ENCODE measurements at places on chromosomes 13 and 19.

DNA sequence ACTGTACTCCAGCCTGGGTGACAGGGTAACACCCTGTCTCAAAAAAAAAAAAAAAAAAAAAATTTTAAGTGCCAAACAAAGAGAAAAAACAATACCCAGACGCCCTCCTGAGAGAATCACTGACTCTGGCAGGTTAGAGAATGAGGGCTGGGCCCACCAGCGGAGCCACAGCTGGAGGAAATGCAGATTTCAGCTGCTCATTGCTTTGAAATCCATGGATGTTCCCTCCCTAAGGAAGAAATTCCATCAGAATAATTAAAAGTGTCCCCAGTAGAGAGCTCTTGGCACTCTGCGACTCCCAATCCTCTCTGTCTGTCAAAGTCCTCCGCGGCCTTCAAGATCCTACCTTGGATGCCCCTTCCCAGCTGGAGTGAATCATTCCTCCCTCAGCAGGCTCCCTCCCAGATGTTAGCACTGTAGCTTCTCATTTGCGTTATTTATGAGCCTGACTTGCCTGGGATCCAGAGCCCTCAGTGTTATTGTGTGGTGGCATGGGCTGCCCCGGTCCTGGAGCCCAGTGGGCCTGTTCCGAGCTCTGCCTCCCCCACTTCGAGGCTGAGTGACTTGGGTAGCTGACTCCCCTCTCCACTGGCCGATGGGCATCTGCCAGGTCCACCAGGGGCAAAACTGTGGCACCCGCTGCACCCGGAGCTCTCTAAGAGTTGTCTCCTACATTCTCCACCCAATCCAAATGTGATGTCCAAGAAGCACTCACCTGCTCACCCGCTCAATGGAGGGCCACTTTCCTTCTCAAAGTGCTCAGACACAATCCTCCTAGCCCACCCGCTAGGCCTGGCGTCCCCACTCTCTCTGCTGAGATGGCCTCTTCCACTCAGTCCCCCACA is 47.0 kb downstream of the SERP2 start:
- DNase-seq: no peak

DNA sequence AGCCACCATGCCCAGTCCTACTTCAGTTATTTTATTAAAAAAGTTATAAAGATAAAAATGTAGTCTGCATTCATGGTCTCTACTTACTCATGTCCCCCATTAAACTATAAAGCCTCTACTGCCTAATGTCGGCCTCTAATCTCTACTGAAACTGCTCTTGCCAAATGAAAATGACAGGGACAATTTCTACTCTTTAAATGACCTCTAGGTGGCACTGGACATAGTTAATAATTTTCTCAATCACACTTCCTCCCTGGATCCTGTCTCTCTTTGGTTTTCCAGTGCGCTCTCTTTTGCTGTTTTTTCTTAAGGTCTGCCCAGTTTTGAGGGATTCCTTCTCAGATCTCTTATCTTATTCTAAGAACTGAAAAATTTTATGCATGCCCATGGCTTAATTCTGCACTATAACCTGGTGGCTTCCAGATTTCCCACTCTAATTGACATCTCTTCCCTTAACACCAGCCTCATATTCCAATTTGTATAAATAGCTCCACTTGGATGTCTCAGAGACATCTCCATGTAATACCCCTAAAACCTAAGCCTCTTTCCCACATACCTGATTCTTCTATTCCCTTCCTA is 54.3 kb downstream of the MTMR6 start:
- DNase-seq: peak; percentile 3

DNA sequence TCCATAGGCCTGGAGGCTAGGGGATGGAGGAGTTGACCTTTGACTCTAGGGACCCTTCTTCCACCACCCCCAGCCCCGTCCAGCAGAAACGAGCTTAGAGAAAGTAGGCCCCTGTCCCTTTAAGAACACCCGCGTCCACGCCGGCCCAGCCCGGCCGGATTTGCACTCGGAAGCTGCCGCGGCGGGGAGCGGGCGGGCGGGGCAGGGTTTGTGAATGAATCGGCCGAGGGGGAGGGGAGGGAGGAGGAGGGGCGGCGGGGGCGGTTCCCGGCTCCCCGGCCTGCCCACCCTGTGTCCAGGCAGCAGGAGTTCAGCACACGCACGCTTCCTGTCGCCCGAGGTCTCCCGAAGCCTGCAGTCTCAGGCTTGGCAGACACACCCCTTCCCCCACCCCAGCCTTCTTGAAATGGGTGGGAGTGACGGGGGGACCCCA is 1.5 kb downstream of the UNC13A start:
- no peak for DNase-seq

DNA sequence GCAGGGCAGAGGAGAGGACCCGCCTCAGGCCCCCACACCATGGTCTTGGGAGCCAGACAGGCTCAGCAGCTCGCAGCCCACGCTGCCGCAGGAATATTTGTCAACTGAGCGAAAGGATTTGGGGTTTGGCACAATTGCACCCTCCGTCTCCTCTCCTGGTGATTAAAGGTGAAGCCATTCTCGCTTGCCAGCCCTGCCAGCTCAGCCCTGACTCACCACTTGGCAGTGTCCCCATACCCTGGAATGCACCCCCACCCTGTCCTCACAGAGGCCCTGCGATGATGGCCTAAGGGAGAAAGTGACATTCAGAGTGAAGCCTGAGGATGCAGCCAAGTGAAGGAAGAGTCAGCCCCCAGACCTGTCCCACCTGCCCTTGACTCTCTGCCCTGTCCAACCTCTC is 18.8 kb downstream of the CYTH2 start:
- no peak for DNase-seq

DNA sequence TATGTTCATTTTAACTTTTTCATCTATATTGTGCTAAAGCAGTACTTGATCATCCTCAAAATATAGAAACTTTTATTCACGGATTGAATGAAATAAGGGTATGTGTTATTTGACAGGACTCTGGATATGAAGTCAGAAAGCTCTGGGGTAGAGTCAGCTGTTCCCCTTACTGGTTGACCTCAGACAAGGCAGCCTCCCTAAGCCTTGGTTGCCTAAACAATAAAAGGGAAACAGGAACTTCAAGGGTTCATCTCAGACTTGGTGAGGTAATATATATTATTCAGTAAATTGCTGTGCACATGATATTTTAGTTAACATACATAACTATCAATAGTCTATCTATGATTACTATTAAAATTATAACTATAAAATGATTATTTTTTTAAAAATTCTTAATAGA is 13.6 kb downstream of the POLR1D start:
- DNase-seq: no peak

GRCh38 chr19:11856596-11857250 is 8.2 kb downstream of the ZNF439 start:
- DNase-seq: no peak

DNA sequence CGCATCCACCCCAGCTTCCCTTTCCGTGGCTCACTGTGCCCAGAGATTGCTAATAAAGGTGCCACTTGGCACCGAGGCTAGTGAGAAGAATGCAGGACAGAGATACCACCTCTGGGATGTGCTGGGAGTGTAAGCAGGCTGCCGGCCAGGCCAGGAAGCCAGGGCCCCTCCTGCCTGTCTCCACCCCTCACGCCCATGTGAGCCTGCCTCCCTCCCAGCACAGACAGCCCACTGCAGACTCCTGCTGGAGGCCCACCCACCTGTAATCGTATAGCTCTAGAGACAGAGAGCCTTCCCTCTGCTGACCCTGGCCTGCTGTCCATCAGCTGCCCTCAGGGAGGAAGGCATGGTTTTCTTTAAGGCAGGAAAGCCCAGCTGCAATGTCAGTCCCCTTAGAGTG is 13.9 kb downstream of the VSTM2B start:
- no peak for DNase-seq

GRCh38 chr19:18245297-18245696 is 19.1 kb upstream of the PDE4C start:
- no peak for DNase-seq

- no peak for DNase-seq
These were observed 154.2 kb downstream of the SLC7A1 start for GRCh38 chr13:29441306-29441705.

GRCh38 chr13:113728571-113729054 is 30.4 kb upstream of the TMEM255B start:
- DNase-seq: no peak

DNA sequence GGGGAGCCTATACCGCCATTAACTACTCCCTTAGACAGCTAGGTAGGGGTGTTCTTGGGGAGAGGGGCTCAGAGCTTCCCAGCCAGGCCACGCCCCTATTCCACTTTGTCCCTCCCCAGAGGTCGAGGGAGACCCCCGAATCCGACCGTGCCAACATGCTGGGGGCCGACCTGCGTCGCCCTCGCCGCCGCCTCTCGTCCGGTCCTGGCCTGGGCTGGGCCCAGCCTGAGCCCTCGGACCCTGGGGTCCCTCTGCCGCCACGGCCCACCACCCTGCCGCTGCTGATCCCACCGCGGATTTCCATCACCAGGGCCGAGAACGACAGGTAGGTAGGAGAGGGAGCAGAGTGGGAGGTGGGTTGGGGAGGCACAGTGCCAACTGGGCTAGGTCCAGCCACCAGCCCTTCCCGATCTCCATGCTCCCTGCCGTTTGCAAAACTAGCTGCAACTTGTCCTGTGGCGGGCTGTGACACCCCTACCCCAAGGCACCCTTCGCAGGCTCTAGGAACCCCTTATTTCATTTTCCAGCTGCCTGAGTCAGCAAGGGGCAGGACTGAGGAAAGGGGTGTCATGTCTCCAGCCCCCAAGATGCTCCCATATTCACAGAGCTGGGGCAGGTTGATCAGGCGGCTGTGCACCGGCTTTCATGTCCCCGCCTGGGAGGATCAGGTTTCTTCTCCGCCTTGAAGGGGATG is 2.6 kb upstream of the PDE4A start:
- no peak for DNase-seq

DNA sequence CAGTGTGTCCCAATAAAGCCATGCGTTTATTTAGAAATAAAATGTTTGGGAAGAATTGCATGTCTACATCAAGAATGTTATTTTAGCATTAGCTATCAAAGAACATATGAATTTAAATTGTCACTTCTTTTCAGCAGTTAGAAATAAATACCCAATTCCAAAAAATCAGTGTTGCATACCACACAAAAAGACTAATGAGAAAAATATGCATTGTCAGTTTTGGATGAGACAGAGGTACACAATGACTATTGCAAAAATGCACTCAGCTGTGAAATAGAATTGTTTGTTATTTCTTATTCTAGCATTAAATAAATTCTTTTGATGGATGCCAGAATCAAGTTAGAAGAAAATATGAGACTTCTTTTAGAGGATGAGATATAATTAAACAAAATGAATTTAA is 833.9 kb downstream of the SLITRK1 start:
- no peak for DNase-seq

GRCh38 chr13:34357435-34358232 is 539.7 kb downstream of the RFC3 start:
- DNase-seq: peak; percentile 66

DNA sequence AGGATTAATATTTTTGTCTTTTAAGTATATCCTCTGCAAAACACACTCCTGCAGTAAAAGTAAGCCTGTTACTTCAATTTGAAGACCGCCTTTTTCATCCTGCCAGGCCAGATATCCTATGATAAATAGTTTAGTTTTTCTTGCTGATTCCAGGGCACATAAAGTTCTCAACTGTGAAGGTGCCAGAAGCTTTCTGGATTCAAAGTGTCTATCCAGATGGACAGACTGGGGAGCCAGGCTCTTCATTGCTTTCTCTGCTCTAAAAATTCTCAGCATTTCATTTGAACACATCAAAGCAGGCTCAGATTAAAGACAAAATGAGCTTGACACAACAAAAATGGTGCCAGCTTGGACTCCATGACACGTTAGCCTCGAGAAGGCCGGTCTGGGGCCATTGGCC is 53.6 kb upstream of the UBL3 start:
- no peak for DNase-seq

DNA sequence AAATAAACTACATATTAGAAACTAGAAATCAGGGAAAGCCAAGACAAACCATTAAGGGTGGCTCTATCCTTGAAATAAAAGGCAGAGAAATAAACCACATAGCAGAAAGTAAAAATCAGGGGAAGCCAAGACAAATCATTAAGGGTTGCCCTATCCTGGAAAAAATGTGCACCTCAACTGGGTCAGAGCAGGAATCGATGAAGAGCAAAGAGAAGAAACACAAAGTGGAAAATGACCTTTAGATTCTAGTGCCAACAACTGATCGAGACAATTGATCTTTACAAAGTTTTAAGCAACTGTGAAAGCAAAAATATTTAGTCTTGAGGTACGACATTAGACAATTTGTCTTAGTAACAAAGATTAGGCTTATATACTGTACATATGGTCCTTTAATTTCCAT is 26.6 kb downstream of the KLF12 start:
- no peak for DNase-seq

DNA sequence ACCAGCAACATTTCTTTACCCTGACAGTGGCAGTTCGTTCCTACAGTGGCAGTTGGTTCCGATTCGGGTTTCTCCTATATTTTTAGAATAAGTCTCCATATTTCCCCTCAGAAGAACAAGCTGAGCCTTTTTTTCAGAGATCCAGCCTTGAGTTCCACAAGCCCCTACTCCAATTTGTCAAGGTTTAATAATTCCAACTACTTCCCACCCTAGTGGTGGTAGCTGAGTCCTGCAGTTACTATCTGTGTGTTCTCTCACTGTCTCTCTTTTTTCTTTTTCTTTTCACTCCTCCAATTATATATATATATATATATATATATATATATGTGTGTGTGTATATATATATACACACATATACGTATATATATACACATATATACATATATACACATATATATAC is 1347.3 kb downstream of the PCDH9 start:
- no peak for DNase-seq

DNA sequence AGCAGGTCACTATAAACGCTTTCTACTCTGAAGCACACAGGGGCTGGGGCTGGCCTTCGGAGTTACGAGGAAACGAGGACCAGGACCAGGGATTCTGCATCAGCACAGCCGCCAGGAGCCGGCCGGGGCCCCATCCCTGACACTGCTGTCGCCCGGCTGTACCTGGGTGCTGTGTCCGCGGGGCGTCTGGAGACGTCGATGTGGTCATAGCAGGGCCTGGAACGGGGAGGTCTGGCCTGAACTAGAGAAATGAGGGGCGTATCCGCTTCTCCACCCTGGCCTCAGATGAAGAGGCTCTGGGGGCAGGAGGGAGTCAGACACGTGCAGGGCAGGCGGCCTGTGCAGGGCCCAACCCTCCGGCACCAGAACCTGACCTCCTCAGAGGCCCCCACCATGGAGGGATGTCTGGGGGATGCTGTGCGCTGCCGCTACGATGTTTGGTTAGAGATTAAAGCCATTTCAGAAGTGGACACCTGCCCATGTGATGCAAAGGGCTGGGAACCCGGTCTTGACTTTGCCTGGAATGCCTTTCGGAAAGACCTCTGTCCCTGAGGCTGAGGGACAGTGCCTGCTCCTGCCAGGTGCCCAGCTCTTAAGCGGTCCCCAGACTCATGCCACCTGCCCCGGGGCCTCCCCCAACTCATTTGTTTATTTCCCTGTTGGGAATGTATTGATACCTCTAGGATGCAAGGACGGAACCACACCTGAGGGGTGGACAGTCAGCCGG is 21.4 kb downstream of the GAS6 start:
- DNase-seq: no peak

GRCh38 chr13:81686877-81687276 is 1346.0 kb upstream of the SPRY2 start:
- DNase-seq: peak; percentile 37

DNA sequence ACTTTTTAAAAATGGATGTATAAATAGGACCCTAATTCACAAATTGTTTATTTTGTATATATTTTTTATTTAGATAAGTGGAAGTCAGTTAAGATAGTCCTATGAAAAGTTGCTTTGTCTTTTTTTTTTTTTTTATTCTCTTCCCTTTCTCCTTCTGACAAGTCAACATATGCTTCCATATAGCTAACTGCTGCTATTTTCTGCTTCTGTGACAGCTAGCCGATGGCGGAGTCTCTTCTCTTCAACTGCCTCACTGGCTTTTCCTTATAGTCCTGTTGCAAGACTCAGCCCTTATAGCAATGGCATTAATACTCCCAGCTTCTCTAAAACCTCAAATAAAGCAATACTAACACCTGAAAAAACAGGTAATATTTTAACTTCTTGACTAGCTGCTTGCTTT is 45.3 kb downstream of the SLAIN1 start:
- DNase-seq: no peak

Data from SHP77 treated with DMSO at 0.1 percent for 48 hours (cell line).